Activated effector memory CD4-positive, alpha-beta T cell treated with Interleukin-2 at 50 U/mL for 16 hours (primary cell): ENCODE measurements at places on chromosomes 4 and X.

GRCh38 chr4:151931563-151931962 lies 170.8 kb upstream of the GATB start:
- no peak for DNase-seq

- no peak for DNase-seq
Observed at GRCh38 chr4:163875327-163875726, 380.8 kb downstream of the TMA16 start.

DNA sequence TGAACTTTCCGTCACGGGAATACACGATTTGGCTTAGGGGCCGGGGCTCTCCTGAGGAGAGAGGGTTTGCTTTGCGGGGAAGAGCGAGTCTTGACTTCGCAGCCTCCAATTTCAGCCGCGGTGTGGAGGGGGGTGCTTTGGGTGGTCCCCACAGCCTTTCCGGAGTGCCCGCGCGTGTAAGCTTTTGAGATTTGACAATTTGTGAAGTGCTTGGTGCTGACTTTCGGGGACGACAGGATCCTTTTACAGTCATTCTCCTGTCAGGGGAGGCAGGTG lies 355 bp downstream of the SCML1 start:
- DNase-seq = no peak

- DNase-seq = no peak
Observed at GRCh38 chr4:3790006-3790561, 23.9 kb downstream of the ADRA2C start.

DNA sequence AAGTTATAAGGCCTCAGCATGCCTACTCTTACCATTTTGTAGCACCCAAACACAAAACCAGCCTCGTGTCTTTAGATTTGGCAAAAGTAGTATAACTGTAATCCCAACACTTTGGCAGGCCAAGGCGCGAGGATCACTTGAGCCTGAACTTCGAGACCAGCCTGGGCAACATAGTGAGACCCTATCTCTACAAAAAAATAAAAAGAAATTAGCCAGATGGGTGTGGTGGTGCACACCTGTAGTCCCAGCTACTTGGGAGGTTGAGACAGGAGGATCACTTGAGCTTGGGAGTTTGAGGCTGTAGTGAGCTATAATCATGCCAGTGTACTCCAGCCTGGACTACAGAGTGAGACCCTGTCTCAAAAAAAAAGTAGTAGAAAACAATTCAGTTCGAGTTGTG lies 17.6 kb downstream of the SYAP1 start:
- DNase-seq = no peak

- DNase-seq = no peak
Observed at GRCh38 chrX:9555354-9555753, 90.5 kb downstream of the TBL1X start.

DNA sequence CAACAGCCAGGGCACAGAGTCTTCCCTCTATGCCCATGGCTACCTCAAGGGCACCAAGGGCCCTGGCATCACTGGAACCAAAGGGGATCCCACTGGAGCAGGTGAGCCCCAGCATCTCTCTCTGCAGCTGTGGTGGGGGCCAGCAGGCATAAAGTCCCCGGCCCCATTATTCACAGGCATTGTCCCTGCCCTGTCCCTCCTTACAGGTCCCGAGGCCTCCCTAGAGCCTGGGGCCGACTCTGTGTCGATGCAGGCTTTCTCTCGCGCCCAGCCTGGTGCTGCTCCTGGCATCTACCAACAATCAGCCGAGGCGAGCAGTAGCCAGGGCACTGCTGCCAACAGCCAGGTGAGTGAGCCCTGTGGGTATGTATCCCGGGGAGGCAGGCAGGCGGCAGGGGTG lies 12.3 kb upstream of the UBA1 start:
- no peak for DNase-seq

GRCh38 chrX:130155564-130155963 lies 10.1 kb downstream of the AIFM1 start:
- no peak for DNase-seq

DNA sequence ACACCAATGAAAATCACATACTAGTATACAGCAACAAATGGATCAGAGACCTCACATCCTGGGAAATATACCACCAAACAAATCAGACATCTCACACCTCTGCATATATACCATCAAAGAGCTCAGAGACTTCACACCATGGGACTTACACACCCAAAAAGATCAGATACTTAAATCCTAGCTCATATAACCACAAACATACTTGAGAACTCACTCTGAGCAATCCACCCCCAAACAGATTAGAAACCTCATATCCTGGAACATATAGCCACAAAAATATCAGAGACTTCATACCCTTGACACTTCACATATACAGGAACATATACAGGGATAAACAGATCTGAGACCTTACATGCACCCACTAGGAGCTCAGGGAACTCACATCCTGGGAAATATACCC lies 32.1 kb downstream of the SUV39H1 start:
- no peak for DNase-seq

GRCh38 chr4:113700602-113701150 lies 60.9 kb downstream of the CAMK2D start:
- DNase-seq = no peak

DNA sequence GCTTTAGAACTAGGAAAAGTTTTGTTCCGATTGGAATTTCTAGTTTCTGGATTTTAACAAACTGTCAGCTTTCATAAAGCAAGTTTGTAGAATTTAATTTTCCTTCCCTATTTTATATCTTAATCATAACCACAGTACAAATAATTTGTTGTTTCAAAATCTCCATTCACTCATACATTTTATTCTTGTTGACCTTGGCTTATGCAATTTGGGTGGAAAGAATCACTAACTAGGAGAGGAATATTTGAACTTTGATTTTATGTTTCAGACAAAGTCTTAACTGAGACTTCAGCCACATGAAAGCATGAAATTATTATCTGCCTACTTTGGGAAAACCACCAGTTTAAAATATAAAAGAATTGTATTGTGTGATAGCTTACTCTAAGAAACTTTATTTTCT lies 427.9 kb downstream of the SPRY1 start:
- DNase-seq = no peak

- peak; percentile 55 for DNase-seq
Observed at GRCh38 chrX:120308959-120309872, 2.0 kb downstream of the TMEM255A start.

DNA sequence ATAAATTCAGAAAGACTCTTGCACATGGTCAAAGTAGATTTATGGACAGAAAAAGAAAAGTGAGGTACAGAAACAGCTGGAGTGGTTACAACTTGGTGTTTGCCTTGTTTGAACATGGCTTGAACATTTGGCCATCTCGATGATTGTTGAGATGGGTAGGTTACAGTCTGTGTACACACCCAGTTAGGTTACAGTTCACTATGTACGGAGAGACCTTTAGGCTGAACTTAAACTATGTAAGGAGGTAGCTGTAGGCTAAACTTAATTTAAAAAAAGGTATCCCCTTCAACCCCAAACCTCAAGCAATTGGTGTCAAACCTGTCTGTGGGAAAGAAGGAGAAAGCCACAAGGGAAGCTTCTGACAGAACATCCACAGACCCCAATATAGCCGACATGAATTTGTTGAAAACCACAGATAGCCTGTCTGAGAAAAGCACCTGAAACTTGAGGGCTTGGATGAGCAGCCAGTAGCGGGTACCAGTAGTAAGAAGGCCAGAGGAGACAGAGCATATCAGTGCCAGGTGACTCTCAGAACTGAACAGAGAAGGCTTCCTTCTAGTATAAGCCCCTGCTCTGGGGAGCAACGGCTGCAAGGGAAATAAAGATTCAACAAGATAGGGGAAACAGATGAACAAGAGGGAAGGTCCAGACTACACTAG lies 247.9 kb upstream of the GALNTL6 start:
- no peak for DNase-seq
